ENCODE measurements at places on chromosomes 3 and 15. TPM values are rescaled to one million over a fixed set of nuclear protein-coding genes. Genes with fewer than 3 reads are reported as not detected.

Gene PIK3R4
- 24.7 TPM for total RNA-seq

Gene SIDT1
- total RNA-seq, result 0.83 TPM

Gene RTP1
- not detected for total RNA-seq

Gene GRK7
- not detected for total RNA-seq

Gene HGD
- total RNA-seq, result 14.0 TPM

Gene IL17RC
- total RNA-seq, result 30.0 TPM

DNA sequence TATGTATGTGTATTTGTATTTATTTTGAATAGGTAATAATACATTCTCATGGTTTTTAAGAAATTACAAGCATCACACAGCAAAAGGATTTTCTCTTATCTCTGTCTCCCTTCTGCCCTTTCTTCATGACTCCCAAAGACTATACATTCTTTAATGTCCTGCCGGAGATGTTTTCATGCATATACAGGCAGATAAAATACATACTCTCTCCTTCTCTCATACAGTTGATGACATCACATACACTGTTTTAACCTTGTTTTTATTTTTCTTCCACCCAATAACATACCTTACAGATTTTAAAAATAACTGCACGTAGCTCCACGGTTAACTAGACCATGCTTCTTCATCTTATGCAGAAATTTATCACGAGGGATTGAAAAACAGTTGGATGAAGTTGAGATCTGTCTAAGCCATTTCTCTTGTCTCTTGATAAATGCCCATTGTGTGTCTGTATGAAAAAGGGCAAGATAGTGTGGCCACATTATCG is 249.8 kb downstream of the EDEM1 start:
- H3K4me1 ChIP-seq, result no peaks in the 10 kb centered on the region
- H3K4me3 ChIP-seq, result no peak overlapping the region
- no peak overlapping the region for H3K27ac ChIP-seq
- no peaks in the 10 kb centered on the region for H3K36me3 ChIP-seq
- DNase-seq, result no peak
- H3K27me3 ChIP-seq, result no peaks in the 10 kb centered on the region

- peaks cover 6% of the 10 kb centered on the region for H3K4me1 ChIP-seq
- DNase-seq, result no peak
- no peaks in the 10 kb centered on the region for H3K27me3 ChIP-seq
- no peak overlapping the region for H3K27ac ChIP-seq
Measured at GRCh38 chr3:39137991-39138803, 15.2 kb downstream of the CSRNP1 start.

GRCh38 chr3:110413807-110414748 is 657.5 kb upstream of the NECTIN3 start:
- H3K27ac ChIP-seq, result no peak overlapping the region
- no peak overlapping the region for H3K4me3 ChIP-seq
- no peaks in the 10 kb centered on the region for H3K36me3 ChIP-seq
- H3K27me3 ChIP-seq, result no peaks in the 10 kb centered on the region
- DNase-seq, result no peak

DNA sequence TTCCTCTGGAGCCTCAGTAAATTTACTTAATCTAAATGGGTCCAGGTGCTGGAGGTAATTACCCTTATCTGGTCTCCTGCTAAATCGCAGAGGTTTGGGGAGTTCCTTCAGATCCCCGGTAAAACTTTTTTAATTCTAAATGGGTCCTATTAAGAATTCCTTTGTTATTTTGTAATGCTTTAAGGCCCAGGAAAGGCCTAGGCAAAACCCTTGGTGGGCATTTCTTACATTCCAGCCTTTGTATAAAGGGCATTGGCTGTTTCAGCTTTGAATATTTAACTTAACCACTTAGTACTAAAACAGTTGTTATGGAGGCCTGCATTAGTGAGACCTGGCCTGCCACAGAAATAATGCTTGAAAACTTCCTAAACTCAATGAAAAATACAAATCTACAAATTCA is 14.9 kb upstream of the ZNF662 start:
- H3K27ac ChIP-seq, result no peak overlapping the region
- DNase-seq, result no peak
- H3K4me1 ChIP-seq, result no peaks in the 10 kb centered on the region
- peaks cover 18% of the 10 kb centered on the region for H3K27me3 ChIP-seq

- peaks cover 13% of the 10 kb centered on the region for H3K4me1 ChIP-seq
- no peak for DNase-seq
- H3K27me3 ChIP-seq, result no peaks in the 10 kb centered on the region
- H3K4me3 ChIP-seq, result no peak overlapping the region
- H3K27ac ChIP-seq, result no peak overlapping the region
Measured at GRCh38 chr3:56111606-56112304, 356.5 kb downstream of the ERC2 start.

- no peaks in the 10 kb centered on the region for H3K36me3 ChIP-seq
- no peak overlapping the region for H3K27ac ChIP-seq
- DNase-seq, result no peak
- H3K27me3 ChIP-seq, result peaks cover 84% of the 10 kb centered on the region
- no peak overlapping the region for H3K4me3 ChIP-seq
- peaks cover 5% of the 10 kb centered on the region for H3K4me1 ChIP-seq
Measured at GRCh38 chr3:127134466-127134865, 58.5 kb upstream of the PRR23E start.

DNA sequence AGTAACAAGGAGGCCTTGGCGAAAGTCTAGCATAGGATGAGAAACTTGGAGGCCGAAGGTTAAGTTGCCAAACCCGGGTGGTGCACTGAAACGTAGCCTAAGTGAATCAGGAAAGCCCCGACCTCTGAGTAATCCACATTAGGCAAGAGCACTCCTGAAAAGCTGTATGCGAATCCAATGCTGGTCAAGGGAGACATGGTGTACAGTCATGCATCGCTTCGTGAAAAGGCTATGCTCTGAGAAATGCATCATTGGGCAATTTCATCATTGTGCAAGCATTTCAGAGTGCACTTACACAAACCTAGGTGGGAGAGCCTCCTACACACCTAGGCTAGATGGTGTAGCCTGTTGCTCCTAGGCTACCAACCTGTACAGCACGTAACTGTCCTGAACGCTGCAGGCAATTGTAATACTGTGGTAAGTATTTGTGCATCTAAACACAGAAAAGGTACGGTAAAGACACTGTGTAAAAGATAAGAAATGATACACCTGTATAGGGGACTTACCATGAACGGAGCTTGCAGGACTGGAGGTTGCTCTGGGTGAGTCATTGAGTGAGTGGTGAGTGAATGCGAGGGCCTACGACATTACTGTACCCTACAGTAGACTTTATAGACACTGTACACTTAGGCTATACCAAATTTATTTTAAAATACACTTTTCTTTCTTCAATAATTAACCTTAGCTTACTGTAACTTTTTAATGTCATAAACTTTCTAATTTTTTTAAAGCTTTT is 222.5 kb downstream of the SHQ1 start:
- H3K27me3 ChIP-seq, result no peaks in the 10 kb centered on the region
- H3K36me3 ChIP-seq, result no peaks in the 10 kb centered on the region
- H3K27ac ChIP-seq, result peak overlapping the region; percentile 52
- no peak for DNase-seq
- no peak overlapping the region for H3K4me3 ChIP-seq
- H3K4me1 ChIP-seq, result peaks cover 33% of the 10 kb centered on the region

- no peaks in the 10 kb centered on the region for H3K36me3 ChIP-seq
- no peak for DNase-seq
- no peak overlapping the region for H3K27ac ChIP-seq
- peaks cover 22% of the 10 kb centered on the region for H3K4me1 ChIP-seq
- H3K4me3 ChIP-seq, result no peak overlapping the region
Measured at GRCh38 chr3:156483002-156483401, 71.9 kb downstream of the SSR3 start.

DNA sequence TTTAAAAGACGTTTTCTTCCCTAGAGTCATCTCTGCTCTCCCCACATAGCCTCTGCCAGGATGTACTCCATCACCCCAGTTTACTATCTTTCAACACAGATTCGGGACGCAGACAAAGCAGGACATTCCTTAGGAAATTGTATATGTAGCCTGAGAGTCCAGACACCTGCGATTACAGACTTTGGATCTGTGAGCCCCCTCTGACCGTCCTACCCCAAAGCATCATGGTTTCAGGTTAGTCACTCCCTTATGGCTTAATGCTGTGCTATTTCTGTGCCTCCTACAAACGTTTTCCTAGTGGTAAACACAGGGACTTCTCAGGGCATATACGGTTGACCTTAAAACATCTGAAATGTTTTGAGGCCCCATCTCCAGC is 234.0 kb upstream of the BHLHE40 start:
- no peak overlapping the region for H3K4me3 ChIP-seq
- peaks cover 38% of the 10 kb centered on the region for H3K4me1 ChIP-seq
- DNase-seq, result no peak
- peaks cover 35% of the 10 kb centered on the region for H3K36me3 ChIP-seq

GRCh38 chr3:184733971-184734608 is 22.2 kb upstream of the MAGEF1 start:
- H3K4me3 ChIP-seq, result no peak overlapping the region
- no peak overlapping the region for H3K27ac ChIP-seq
- peaks cover 48% of the 10 kb centered on the region for H3K4me1 ChIP-seq
- no peaks in the 10 kb centered on the region for H3K36me3 ChIP-seq

DNA sequence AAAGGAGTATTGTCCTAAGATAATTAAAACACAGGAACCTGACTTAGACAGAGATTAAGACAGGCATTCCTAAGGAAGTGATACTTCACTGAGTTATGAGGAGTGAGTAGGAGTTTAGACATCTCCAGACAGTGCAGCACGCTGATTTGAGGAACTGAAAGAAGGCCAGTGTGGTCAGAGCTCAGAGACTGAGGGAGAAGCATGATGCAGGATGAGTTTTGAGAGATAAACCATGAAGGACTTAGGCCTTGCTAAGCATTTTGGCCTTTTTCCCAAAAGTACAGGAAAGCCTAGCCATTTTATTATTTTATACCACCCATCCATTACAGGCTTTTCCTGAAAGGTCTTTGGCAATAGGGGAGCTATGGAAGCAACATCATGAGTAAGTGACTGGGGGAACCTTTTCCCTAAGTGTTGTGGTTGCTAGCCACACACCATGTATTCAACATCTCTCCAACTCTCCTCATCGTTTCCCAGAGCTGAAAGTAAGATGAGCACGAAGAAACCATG is 375.6 kb upstream of the TPRG1 start:
- H3K36me3 ChIP-seq, result peaks cover 14% of the 10 kb centered on the region
- H3K27me3 ChIP-seq, result no peaks in the 10 kb centered on the region
- H3K27ac ChIP-seq, result no peak overlapping the region
- DNase-seq, result no peak
- H3K4me3 ChIP-seq, result no peak overlapping the region

- DNase-seq, result no peak
- peaks cover 44% of the 10 kb centered on the region for H3K27me3 ChIP-seq
- peak overlapping the region; percentile 89 for H3K4me3 ChIP-seq
- peaks cover 10% of the 10 kb centered on the region for H3K4me1 ChIP-seq
- no peaks in the 10 kb centered on the region for H3K36me3 ChIP-seq
Measured at GRCh38 chr3:183178833-183179549, 16.5 kb upstream of the LAMP3 start.

DNA sequence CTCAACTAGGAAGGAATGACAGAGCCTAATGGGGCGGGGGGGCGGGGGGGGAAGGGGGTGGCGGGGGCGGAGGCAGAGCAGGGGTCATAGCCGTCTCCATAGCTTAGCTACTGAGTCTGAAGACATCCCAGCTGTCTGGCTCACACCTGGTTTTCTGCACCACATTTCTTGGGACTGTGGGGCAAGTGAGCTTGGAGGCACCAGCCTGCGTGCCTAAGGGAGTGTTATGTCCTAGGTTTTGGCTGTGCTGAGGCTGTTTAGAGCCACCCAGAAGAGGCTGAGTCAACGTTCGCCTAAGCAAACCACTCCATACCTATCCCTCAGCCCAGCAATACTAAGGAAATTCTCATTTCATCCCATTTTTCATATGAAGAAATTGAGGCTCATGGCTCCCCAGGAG is 1.4 kb downstream of the IL17RD start:
- H3K27me3 ChIP-seq, result peaks cover 28% of the 10 kb centered on the region
- no peak for DNase-seq
- peaks cover 56% of the 10 kb centered on the region for H3K4me1 ChIP-seq

DNA sequence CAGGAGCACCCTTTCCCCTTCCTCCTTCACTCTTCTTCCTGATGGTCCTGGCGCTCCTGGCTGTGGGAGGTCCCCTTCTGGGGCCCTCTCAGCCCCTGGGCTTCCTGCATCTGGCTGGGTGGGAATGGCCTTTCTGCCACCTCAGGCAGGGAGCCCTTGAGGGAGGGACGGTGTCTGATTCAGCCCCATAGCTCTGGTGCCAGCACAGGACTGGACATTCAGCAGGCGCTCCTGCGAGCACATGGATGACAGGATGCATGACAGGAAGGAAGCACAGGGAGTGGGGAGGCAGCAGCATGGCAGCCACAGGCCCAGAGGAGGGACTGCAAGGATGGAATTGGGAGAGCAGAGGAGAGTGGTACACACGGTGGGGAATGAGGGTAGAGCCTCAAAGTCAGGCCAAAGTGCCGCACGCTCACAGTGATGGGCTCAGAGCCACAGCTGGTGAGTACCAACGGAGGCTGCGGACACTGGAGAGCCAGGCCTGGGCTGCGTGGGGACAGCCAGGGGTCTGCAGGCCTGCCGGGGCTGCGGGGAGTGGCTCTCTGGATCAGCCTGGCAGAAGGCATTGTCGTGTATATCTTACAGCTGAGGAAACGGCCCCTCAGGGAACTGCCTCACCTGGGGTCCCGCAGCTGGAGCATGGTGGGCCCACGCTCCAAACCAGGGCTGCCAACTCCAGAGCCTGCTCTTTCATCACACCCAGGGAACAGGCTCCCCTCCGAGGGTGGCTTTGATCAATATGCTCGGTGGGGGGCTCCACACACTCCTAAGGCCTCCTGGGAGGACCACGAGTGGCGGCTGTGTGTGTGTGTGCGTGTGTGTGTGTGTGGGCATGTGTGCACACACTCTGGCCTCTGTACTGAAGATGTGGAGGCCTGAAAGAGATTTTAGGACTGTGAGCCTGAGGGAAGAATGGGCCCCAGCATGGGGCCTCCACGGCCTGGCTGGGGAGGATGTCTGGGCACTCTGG is 51.4 kb upstream of the CTSH start:
- H3K4me1 ChIP-seq, result peaks cover 3% of the 10 kb centered on the region
- H3K4me3 ChIP-seq, result no peak overlapping the region
- no peaks in the 10 kb centered on the region for H3K36me3 ChIP-seq
- H3K27me3 ChIP-seq, result no peaks in the 10 kb centered on the region
- DNase-seq, result no peak

DNA sequence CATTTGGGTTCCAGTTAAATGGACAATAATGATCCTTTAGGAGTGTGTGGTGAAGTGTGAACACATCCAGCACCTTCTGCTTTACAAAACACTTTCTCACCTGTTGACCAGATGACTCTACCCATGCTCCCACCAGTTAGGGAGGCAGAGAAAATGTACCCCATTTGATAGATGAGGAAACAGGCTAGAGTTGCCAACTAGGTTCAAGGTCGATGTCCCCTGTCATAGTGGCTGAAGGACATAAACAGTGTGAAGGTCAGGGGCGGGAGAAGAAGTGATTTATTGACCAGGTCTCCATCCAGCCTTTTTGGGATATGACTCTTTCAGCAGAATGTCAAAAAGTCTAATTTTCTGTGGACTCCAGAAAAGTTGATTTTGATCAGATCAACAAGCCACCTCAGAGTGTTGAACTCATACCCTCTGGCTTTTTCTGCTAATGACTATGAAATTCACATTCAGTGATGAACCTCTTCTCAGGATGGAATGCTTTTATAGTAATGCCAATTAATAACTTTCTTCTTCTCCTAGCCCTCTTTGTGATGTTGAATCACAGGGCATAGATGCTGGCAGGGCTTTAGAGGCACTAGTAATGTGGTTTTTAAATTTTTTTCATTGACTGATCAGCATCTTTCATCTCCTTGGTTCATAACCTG is 57.5 kb downstream of the CPN2 start:
- no peak overlapping the region for H3K4me3 ChIP-seq
- DNase-seq, result no peak
- H3K36me3 ChIP-seq, result peaks cover 13% of the 10 kb centered on the region
- peaks cover 22% of the 10 kb centered on the region for H3K4me1 ChIP-seq
